ENCODE measurements at places on chromosomes 6 and 20. TPM values are rescaled to one million over a fixed set of nuclear protein-coding genes. Genes with fewer than 3 reads are reported as not detected.

DNA sequence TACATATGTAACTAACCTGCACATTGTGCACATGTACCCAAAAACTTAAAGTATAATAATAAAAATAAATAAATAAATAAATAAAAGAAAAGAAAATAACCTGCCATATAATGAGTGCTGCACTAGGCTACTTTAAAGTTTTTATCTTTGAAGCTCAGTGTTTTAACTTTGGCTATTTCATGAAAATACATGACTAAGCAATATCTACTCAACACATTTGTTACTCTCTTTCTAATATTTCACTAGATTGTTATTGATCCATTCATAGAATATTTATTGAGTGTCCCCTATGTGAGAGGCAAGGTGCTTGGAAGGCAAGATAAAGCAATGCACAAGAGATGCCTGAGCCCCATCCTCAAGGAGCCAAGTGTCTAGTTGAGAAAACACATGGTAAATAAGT is 221.7 kb downstream of the SLC35F1 start:
- DNase-seq, result no peak

DNA sequence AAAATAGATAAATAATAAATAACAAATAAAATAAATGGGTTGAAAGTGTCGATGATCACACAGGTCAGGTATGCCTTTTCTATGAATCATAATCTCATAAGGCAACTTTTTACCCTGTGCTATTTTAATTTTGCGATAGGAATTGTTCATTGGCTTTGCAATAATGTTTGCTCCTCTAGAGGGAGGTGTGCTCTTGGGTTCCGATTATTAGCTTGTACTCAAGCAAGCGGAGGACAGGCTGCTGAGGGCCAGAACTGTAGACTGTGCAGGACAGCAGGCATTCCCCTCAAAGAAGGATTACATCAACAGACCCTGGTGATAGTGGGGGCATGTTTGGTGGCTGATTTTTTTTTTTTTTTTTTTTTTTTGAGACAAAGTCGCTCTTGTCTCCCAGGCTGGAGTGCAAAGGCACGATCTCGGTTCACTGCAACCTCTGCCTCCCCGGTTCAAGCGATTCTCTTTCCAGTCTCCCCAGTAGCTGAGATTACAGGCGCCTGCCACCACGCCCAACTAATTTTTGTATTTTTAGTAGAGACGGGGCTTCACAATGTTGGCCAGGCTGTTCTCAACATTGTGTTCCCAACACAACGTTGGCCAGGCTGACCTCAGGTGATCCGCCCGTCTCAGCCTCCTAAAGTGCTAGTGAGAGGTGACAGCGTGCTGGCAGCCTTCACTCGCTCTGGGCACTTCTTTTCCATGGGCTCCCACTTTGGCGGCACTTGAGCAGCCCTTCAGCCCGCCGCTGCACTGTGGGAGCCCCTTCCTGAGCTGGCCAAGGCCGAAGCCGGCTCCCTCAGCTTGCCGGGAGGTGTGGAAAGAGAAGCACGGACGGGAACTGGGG is 35.6 kb downstream of the RIOK1 start:
- DNase-seq, result no peak

GRCh38 chr6:11975353-11975977 is 36.6 kb upstream of the HIVEP1 start:
- DNase-seq, result peak; percentile 55

The HEY2 gene
- total RNA-seq, result not detected

Measured in transverse colon (tissue), 4 donors.